ENCODE measurements at places on chromosomes 16 and 17. TPM values are rescaled to one million over a fixed set of nuclear protein-coding genes. Genes with fewer than 3 reads are reported as not detected.

ZNF594 gene
- 8.7 TPM for total RNA-seq

CD300LB gene
- not detected for total RNA-seq

HOXB4 gene
- total RNA-seq: 0.29 TPM

CD300LG gene
- not detected for total RNA-seq

CHD3 gene
- total RNA-seq: 97.0 TPM

TNRC6A gene
- 38.0 TPM for total RNA-seq

TEKT5 gene
- 0.29 TPM for total RNA-seq

TRPV3 gene
- total RNA-seq: 0.29 TPM

CCL8 gene
- 0.36 TPM for total RNA-seq

- H3K36me3 ChIP-seq: peaks cover 7% of the 10 kb centered on the region
- H3K4me1 ChIP-seq: peaks cover 20% of the 10 kb centered on the region
- DNase-seq: no peak
- no peak overlapping the region for H3K27ac ChIP-seq
These were observed 3.1 kb upstream of the MRPS23 start for GRCh38 chr17:57852955-57853328.

- no peak overlapping the region for H3K4me3 ChIP-seq
- no peaks in the 10 kb centered on the region for H3K36me3 ChIP-seq
- no peaks in the 10 kb centered on the region for H3K27me3 ChIP-seq
- H3K4me1 ChIP-seq: no peaks in the 10 kb centered on the region
These were observed 73.2 kb upstream of the EFCAB3 start for GRCh38 chr17:62307196-62307595.

DNA sequence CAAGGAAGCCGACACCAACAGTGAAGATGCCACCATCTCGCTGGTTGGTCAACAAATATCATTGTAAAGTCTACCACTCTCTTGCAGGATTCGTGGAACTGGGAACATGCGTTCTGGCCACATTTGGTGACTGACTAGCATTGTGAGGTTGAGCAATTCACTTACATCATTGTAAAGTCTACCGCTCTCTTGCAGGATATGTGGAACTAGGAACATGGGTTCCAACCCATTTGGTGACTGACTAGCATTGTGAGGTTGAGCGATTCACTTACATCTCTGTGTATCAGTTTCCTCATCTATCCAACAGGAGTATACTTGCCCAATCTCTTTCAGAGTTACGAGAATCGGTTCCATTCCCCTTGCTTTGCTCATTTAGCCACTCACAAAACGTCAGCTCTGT lies 42.6 kb upstream of the RPH3AL start:
- no peaks in the 10 kb centered on the region for H3K36me3 ChIP-seq
- H3K4me3 ChIP-seq: no peak overlapping the region
- H3K4me1 ChIP-seq: no peaks in the 10 kb centered on the region
- no peak overlapping the region for H3K27ac ChIP-seq
- H3K27me3 ChIP-seq: peaks cover 4% of the 10 kb centered on the region

- no peaks in the 10 kb centered on the region for H3K36me3 ChIP-seq
- no peak overlapping the region for H3K27ac ChIP-seq
- no peak for DNase-seq
- H3K4me1 ChIP-seq: peaks cover 16% of the 10 kb centered on the region
- no peak overlapping the region for H3K4me3 ChIP-seq
- H3K27me3 ChIP-seq: no peaks in the 10 kb centered on the region
These were observed 113.0 kb upstream of the METRNL start for GRCh38 chr17:82966415-82966814.

DNA sequence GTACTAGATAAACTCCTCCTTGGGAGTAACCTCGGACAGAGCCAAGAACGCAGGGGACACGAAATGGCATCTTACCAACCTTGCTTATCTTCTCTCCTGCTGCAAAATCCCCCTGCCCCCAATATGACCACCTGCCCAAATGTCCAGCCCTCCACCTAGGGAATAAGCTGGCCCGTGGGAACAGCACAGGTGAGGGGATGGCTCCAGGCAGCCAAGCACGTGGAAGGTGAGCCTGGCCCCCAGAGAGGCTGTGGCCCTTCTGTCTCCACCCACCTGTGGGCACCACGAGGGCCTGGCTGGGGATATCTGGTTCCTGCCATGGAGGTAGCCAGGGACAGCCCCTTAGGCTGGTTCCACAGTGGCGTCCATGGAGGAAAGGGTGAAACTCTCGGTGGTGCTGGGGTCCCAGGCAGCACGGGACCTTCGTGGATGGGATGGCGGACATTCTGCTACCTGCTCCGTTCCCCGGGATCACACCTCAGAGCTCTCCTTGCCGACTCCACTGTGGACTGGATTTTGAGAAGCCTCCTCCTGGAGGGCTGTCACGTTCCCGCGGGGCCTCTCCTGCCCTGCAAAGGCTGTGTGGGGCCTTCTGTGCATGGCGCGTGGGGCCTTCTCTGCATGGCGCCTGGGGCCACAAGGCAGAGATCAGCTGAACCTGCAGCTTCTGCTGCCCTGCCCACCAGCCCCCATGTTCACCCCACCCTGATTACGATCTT lies 388.5 kb upstream of the TNRC6C start:
- no peak overlapping the region for H3K27ac ChIP-seq
- DNase-seq: no peak
- H3K36me3 ChIP-seq: no peaks in the 10 kb centered on the region
- H3K27me3 ChIP-seq: peaks cover 32% of the 10 kb centered on the region
- H3K4me1 ChIP-seq: peaks cover 5% of the 10 kb centered on the region

GRCh38 chr17:27259356-27259755 lies 34.6 kb upstream of the WSB1 start:
- no peak for DNase-seq
- no peak overlapping the region for H3K27ac ChIP-seq
- peaks cover 4% of the 10 kb centered on the region for H3K27me3 ChIP-seq
- H3K4me3 ChIP-seq: no peak overlapping the region

DNA sequence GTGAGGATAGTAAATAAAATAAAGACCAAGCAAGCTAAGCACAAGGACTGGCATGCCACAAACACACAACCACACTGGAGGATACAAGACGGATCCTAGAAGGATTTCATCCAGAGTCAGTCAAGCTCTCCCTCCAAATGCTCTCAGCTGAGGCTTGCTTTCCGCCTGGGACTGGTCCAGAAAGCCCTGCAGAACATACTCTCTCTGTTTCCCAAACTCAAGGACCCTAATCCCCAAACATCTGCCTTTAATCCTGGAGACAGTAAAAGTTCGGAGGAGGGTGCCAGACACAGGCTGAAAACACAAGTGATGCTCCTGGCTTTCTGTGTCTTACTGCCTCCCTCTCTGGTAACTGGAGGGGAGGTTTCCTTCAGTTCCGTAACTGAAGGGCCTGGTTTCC lies 5.3 kb upstream of the HSD11B2 start:
- no peak overlapping the region for H3K27ac ChIP-seq
- peaks cover 35% of the 10 kb centered on the region for H3K27me3 ChIP-seq
- peak; percentile 73 for DNase-seq
- H3K36me3 ChIP-seq: no peaks in the 10 kb centered on the region
- peaks cover 6% of the 10 kb centered on the region for H3K4me1 ChIP-seq

DNA sequence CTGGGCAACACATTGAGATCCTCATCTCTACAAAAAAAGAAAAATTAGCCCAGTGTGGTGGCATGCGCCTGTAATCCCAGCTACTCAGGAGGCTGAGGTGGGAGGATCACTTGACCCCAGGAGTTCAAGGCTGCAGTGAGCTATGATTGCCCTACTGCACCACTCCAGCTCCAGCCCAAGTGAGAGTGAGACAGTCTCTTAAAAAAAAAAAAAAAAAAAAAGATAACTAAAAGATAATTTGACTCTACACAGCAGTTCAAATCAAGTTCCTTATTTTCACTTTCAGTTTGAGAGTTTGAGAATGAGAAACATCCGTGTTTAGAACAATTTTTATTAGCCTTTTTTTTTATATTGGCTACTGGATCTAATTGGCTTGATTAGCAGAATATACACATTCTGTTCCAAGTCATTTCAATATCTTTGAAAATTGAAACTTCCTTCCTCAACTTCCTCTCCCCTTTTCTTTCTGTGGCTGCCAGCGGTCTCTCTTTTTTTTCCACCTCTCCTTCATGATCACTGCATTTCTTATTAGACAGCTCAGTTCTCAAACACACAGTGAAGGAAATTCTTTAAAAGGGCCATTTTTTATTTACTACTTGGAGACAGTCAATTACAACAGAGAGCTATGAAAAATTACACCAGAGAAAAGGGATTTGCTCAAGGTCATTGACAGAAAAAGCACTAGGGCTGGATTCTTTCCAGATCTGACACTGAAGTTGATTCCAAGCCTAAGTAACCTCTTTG lies 4.5 kb upstream of the ACSF2 start:
- peak overlapping the region; percentile 64 for H3K27ac ChIP-seq
- peak overlapping the region; percentile 58 for H3K4me3 ChIP-seq
- no peaks in the 10 kb centered on the region for H3K36me3 ChIP-seq
- no peaks in the 10 kb centered on the region for H3K27me3 ChIP-seq

DNA sequence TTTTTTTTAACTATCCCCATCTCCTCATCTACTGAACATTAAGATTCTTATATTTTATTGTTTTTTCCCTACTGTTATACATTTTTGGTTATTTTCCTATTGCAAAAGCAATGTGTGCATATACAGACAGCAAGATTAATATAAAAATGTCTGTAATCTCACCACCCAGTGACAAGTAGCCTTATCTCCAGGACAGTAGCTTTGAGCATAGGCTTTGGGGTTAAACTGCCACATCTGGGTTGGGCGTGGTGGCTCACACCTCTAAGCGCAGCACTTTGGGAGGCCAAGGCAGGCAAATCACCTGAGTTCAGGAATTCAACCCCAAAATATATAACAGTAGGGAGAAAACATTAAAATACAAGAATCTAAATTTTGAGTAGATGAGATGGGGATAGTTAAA lies 27.4 kb upstream of the SSTR2 start:
- H3K4me1 ChIP-seq: no peaks in the 10 kb centered on the region
- no peak overlapping the region for H3K4me3 ChIP-seq
- no peak overlapping the region for H3K27ac ChIP-seq
- H3K36me3 ChIP-seq: no peaks in the 10 kb centered on the region
- H3K27me3 ChIP-seq: peaks cover 6% of the 10 kb centered on the region

GRCh38 chr16:69440250-69440649 lies 15.8 kb downstream of the CYB5B start:
- no peaks in the 10 kb centered on the region for H3K36me3 ChIP-seq
- no peak for DNase-seq
- H3K27ac ChIP-seq: no peak overlapping the region
- no peaks in the 10 kb centered on the region for H3K27me3 ChIP-seq
- peaks cover 20% of the 10 kb centered on the region for H3K4me1 ChIP-seq

DNA sequence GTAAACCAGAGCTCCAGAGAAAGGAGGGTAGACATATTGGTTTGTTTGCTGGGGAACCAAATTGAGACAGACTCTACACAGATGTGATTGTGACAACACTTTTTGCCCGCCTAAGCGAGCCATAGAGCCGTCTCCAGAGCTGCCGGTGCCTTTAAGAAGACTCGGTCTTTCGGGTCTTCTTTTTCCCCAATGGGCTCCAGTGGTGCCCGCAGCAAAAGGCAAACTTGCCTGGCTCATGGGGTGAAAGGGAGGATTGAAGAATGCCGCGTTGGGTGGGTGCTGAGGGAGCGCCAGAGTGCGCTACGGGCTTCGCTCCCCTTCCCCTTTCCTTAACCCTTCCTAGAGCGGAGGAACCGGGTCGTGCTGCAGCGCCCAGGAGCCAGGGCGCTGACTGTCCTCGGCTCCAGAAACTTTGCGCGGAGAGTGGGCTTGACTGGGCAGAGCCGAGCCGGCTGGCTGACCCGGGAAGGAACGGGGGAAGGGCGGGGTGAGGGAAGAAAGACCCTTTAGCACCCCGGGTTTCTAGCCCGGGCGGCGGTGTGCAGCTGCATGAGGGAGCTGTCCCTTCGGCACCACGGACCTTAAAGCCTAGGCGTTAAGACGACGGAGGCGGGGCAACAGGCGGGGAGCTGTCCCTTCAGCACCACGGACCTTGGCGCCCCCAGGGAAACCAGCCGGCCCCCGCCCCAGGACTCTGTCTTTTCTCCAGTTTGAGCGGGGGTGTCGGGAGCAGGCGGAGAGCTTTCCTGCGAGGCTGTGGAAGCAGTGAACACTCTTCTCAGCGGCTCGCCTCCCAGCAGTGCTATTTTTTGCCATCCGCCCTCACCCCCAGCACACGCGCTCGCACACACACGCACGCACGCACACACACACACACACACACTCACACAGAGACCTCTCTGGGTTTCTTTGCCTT lies at the start of gene CACNG3:
Gene CACNG3 (plus strand): TSS at position 880 of the 916 bp plus-strand sequence. CDS start 420 bp downstream, outside the sequence.
- no peaks in the 10 kb centered on the region for H3K27me3 ChIP-seq
- H3K4me3 ChIP-seq: no peak within 1 kb of the TSS
- no peak within 1 kb of the TSS for H3K27ac ChIP-seq
- DNase-seq: peak; percentile 46
- no peaks in the 10 kb centered on the region for H3K36me3 ChIP-seq
- H3K4me1 ChIP-seq: no peaks in the 10 kb centered on the region

GRCh38 chr17:57986841-57987580 lies 1.0 kb downstream of the VEZF1 start:
- peak; percentile 94 for DNase-seq
- H3K4me1 ChIP-seq: peaks cover 51% of the 10 kb centered on the region
- peak overlapping the region; percentile 87 for H3K4me3 ChIP-seq
- H3K36me3 ChIP-seq: peaks cover 25% of the 10 kb centered on the region
- H3K27ac ChIP-seq: peak overlapping the region; percentile 93

GRCh38 chr16:20897253-20897897 lies 2.8 kb downstream of the DCUN1D3 start:
- H3K36me3 ChIP-seq: peaks cover 44% of the 10 kb centered on the region
- no peaks in the 10 kb centered on the region for H3K27me3 ChIP-seq
- peaks cover 33% of the 10 kb centered on the region for H3K4me1 ChIP-seq
- H3K27ac ChIP-seq: peak overlapping the region; percentile 93
- H3K4me3 ChIP-seq: peak overlapping the region; percentile 90
- DNase-seq: peak; percentile 35

- no peak overlapping the region for H3K27ac ChIP-seq
- no peaks in the 10 kb centered on the region for H3K27me3 ChIP-seq
- no peaks in the 10 kb centered on the region for H3K36me3 ChIP-seq
- H3K4me3 ChIP-seq: no peak overlapping the region
These were observed 379.5 kb downstream of the HS3ST4 start for GRCh38 chr16:26071101-26071866.

- H3K27ac ChIP-seq: no peak overlapping the region
- H3K4me1 ChIP-seq: no peaks in the 10 kb centered on the region
- H3K4me3 ChIP-seq: no peak overlapping the region
- H3K27me3 ChIP-seq: no peaks in the 10 kb centered on the region
- H3K36me3 ChIP-seq: no peaks in the 10 kb centered on the region
These were observed 21.7 kb upstream of the UBTF start for GRCh38 chr17:44241106-44241624.

Measured in osteoblast (primary cell).